ENCODE measurements at places on chromosomes 12 and 14. TPM values are rescaled to one million over a fixed set of nuclear protein-coding genes. Genes with fewer than 3 reads are reported as not detected.

CCDC175 gene
- total RNA-seq: not detected

- no peak for DNase-seq
Observed at GRCh38 chr14:104659764-104660523, 29.5 kb upstream of the INF2 start.

GRCh38 chr14:101122237-101123141 lies 219.0 kb upstream of the RTL1 start:
- no peak for DNase-seq

TMX1 gene
- 59.6 TPM for total RNA-seq

DNA sequence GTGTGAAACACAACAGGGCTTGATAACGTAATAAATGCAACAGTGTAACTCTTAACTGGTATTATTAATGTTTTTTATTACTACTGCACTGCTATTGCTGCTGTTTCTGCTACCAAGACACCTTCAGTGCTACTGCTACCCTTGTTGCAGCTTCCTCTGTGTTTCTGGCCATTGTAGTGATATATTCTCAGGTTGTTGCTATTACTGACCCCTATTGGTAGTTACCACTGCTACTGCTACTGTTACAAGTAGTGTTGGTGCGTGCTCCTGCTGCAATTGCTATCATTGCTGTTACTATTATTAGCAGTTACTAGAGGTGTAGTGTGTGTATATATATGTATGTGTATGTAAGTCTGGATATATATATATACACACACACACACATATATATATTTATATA lies 87.2 kb upstream of the PTPRB start:
- DNase-seq: no peak

RNASE3 gene
- total RNA-seq: not detected

NELL2 gene
- 72.2 TPM for total RNA-seq

GRCh38 chr12:75208856-75209811 lies 505 bp downstream of the KCNC2 start:
- DNase-seq: peak; percentile 39

IL31 gene
- total RNA-seq: not detected

ADCY4 gene
- 1.6 TPM for total RNA-seq

DNA sequence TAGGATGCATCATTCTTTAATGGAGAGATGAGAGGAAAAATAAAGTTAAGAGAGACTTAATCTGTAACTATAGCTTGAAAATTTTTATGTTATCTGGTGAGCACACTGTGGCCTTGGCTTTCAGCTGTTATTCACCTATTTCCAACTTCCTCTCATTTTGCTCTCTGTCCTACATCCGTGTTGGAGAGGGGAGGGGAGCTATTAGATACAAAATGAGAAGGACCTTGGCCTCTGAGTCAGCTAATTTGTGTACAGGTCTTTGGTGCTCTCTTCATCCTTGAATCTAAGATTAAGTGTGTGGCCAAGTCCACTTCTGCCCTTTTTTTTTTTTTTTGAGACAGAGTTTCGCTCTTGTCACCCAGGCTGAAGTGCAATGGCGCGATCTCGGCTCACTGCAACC lies 887 bp upstream of the APOBEC1 start:
- no peak for DNase-seq

- no peak for DNase-seq
Observed at GRCh38 chr12:58509116-58509885, 411.0 kb downstream of the LRIG3 start.

- peak; percentile 60 for DNase-seq
Observed at GRCh38 chr14:77212943-77213678, 31.5 kb downstream of the TMEM63C start.

NKX2-1 gene
- total RNA-seq: not detected

ARHGEF25 gene
- 1.4 TPM for total RNA-seq

TSPAN11 gene
- not detected for total RNA-seq

LAG3 gene
- total RNA-seq: 25.1 TPM

DNA sequence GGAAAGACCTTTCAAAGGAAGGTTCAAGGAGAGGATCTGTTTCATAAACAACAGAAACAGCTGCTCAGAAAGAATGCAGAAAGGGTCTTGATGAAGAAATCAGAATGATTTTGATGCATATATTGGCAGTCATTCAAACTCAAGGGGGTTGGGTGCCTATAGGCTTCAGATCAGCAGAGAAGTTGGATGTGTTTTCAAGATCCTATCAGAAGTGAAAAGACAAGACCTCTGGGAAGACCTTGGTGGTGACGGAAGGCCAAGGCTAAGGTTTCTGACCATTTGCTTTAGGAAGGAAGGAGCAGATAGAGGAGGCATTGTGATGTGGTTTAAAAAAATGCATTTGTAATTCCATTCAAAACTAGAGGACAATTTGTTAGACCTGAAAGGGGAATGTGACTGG lies 15.2 kb upstream of the PTPRB start:
- DNase-seq: no peak

C14orf132 gene
- 3.2 TPM for total RNA-seq
